ENCODE measurements at places on chromosomes 2 and 18.
A peak's percentile ranks its signal among the peaks of the same experiment; 100 is the strongest.

- DNase-seq, result no peak
These were observed 263.8 kb downstream of the PHLPP1 start for GRCh38 chr18:62979176-62979575.

DNA sequence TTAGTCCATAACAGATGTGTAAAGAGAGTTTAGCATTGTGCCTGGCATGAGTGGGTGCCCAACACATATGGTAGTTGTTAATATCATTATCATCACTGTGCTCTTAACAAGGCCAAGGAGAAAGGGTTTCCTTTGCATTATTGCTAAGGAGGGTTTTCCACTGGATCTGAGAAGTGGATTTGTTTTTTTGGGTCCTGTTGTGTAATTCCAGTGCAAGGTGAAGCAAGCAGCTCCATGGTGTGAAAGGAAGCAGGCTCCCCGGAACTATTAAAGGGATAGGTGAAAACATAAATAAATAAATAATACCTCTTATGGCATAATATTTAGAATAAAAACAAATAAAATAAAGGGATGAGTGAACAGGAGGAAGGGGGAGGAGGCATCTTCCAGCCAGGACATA, 65.3 kb downstream of the MTCL1 start:
- DNase-seq, result no peak

- DNase-seq, result peak; percentile 24
These were observed 199.4 kb downstream of the ZEB2 start for GRCh38 chr2:144320491-144320890.

- no peak for DNase-seq
These were observed 54.6 kb downstream of the TTC39C start for GRCh38 chr18:24068945-24069693.

DNA sequence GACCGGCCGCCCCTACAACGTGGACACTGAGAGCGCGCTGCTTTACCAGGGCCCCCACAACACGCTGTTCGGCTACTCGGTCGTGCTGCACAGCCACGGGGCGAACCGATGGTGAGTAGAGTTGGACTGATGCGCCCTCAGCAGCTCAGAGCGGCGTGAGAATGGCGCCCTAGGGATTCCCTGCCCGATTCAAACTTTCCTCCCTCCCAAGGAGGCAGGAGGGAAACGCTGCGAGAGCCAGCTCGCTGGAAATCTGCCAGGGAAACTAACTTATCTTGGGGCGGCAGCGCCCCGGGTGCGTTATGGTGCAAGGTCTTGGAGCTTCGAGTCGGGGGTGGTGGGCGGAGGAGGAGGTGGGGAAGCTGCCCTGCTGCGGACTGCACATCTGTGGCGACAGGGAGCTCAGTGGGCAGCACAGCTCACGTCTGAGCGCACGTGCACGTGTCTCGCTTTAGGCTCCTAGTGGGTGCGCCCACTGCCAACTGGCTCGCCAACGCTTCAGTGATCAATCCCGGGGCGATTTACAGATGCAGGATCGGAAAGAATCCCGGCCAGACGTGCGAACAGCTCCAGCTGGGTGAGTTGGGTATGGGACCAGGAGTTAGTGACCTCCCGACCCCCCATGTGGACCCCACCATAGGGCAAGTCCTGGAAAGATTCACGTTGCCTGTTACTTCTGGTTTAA, 697 bp downstream of the ITGA4 start:
- peak; percentile 21 for DNase-seq

- DNase-seq, result no peak
These were observed 152.9 kb downstream of the NCKAP5 start for GRCh38 chr2:133415210-133415876.

DNA sequence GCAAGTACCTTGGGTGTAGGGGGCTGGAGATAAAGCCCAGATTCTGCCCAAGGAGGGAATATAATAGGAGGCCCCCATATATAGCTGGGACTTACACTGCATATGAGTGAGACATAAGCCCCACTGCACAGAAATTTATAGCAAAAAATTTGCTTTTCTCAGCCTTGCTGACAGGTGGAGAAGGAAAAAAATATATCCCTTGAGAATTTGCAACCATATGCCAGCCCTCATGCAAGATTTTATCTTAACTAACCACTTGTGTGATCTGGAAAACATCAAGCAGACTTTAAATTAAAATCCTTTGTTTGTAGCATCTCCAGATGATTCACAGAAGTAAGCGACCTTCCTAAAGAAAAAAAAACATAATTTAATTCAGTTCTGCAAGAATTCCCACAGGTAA, 288.2 kb downstream of the BCL2 start:
- DNase-seq, result no peak

GRCh38 chr2:143139835-143140393, 10.7 kb downstream of the ARHGAP15 start:
- DNase-seq, result no peak

- DNase-seq, result no peak
These were observed 41.9 kb upstream of the RAPGEF4 start for GRCh38 chr2:172693529-172694455.

- no peak for DNase-seq
These were observed 77.2 kb upstream of the NDUFV2 start for GRCh38 chr18:9025091-9025838.

DNA sequence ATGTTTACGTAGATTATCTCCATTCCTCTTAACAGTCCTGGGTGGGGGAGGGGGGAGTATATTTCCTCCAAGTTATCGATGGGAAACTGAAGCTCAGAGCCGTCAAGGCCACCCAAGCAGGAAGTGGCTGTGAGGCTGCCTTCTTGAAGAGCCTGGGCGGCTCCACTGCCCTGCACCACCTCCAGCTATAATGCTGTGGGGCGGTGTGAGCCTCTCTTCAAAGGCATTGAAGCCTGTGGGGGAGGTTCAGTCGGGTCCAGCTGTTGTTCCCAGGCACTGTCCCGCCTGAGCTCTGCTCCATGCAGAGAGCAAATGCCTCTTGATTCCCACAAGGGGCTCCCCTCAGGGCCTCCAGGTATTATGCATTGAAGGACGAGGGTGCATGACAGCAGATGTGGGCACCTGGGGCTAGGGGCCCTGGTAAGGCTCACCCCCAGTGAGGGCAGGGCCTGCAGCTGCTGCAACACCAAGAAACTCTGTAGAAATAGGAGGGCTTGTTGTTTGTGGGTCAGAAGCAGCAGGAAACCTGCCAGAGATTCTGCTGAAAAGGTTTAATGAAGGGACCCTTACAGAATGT, 29.5 kb upstream of the LAPTM4A start:
- no peak for DNase-seq

- DNase-seq, result no peak
These were observed 1.9 kb upstream of the SH3BP4 start for GRCh38 chr2:234949762-234950434.

- DNase-seq, result no peak
These were observed 103.1 kb downstream of the DTNB start for GRCh38 chr2:25570161-25570845.

DNA sequence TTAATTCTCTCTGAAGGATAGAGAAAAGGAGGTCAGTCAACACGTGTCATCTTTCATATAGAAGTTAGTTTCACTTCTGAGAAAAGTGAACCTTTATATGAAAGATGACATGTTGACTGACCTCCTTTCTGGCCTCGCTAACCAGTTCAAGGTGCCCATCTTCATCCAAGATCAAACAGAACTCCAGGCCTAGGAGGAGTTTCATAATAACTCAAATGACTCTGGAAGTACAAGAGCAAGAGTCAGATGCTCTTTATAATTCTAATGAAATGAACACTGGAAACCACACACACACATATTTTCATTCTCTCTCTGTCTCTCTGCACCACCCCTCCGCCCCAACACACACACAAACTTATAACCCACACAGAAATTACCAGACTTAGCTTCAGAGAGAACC, 16.3 kb downstream of the ANKRD44 start:
- DNase-seq, result no peak

DNA sequence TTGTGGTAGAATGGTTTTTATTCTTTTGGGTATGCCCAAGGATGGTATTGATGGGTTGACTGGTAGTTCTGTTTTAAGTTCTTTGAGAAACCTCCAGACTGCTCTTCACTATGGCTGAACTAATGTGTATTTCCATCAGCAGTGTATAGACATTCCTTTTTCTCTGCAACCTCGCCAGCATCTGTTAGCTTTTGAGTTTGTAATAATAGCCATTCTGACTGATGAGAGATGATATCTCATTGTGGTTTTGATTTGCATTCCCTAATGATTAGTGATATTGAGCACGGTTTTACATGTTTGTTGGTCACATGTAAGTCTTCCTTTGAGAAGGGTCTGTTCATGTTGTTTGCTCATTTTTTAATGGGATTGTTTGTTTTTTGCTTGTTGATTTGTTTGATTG, 1348.7 kb upstream of the NXPH2 start:
- DNase-seq, result no peak

GRCh38 chr2:112995346-112995920, 9.8 kb upstream of the IL36A start:
- no peak for DNase-seq

GRCh38 chr18:5294457-5295230, 882 bp downstream of the ZBTB14 start:
- peak; percentile 42 for DNase-seq

- no peak for DNase-seq
These were observed 202.9 kb downstream of the FBXO15 start for GRCh38 chr18:73944715-73945114.

DNA sequence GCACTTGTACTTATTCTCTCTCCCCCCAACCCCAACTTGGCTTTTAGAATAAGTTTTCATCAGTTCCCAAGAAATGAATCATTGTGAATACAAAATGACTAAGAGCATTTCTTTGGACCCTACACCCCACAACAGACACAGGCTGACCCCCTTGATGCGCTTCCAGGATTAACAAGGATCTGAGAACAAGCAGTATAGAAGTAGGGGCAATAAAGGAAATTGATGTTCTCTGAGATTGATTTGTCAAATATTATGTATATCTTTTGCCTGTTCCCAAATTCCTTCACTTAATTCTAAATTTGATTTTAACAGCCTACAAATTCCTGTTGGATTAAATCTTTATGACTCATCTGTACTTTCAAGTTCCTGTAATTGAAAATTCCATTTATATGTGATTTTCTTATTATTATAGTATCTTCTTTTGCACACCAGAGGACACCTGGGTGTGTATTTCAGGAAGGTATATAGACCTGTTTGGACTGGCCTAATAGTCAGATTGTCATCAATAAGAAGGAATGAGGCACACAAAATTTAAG, 10.2 kb upstream of the PTPN4 start:
- DNase-seq, result no peak

- no peak for DNase-seq
These were observed 127.1 kb downstream of the SETBP1 start for GRCh38 chr18:44807766-44808165.

GRCh38 chr2:70717431-70718038, 50.5 kb downstream of the ADD2 start:
- DNase-seq, result no peak

DNA sequence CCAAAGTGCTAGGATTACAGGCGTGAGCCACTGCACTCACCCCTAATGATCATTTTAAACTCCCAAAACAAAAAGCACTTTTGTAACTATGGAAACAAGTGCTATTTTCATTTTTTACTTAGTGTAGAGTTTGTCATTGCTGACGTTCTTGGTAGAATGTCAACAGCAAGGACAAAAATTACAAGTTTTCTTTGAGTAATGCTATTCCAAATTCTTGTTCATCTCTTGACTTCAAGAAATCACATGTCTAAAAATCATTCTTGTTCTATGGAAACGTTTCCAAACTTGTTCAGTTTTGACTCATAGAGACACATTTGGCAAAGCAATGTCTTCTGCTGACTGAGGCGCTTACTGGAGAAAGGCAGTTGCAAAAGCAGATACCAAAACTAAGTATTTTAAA, 82.6 kb downstream of the MBP start:
- DNase-seq, result no peak

GRCh38 chr18:48279312-48279711, 129.9 kb downstream of the ZBTB7C start:
- DNase-seq, result no peak

GRCh38 chr2:237629739-237630138, 2.4 kb downstream of the LRRFIP1 start:
- DNase-seq, result no peak

- no peak for DNase-seq
These were observed 18.7 kb downstream of the POMC start for GRCh38 chr2:25149646-25150045.

DNA sequence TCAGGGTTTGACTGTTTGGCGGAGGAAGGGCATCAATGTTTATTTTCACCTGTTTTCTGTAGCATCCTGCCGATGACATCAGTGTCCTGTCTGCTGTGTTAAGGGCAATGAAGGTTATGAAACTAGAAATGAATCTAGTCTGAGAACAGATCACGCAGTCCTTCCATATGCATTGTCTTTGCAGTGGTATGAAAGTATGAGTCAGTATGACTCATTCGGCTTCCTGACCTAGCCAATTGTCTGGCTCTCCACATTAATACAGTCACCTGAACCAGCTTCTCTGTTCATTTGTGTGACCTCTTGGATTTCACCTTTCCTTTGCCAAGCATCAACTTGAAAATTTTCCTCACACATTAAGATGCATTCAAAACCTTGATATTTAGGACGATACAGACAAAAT, 353.8 kb downstream of the RND3 start:
- DNase-seq, result no peak

GRCh38 chr18:463403-463802, 37.1 kb downstream of the COLEC12 start:
- DNase-seq, result no peak

- no peak for DNase-seq
These were observed 55.2 kb upstream of the LDLRAD4 start for GRCh38 chr18:13163167-13163927.

DNA sequence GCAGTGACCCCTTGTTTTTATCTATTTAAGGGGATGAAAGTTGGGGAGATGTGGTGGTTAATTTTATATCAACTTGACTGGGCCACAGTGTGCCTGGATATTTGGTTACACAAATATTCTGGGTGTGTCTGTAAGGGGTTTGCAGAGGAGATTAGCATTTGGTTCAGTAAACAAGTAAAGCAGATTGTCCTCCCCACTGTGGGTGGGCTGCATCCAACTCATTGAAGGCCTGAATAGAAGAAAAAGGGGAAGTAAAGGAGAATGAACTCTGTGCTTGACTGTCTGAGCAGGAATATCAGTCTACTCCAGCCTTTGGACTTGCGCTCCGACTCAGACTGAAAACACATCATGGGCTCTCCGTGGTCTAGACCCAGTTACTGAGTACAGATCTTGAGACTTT, 80.9 kb downstream of the GCA start:
- no peak for DNase-seq

- no peak for DNase-seq
These were observed 142.3 kb upstream of the BOD1L2 start for GRCh38 chr18:57004366-57005121.

DNA sequence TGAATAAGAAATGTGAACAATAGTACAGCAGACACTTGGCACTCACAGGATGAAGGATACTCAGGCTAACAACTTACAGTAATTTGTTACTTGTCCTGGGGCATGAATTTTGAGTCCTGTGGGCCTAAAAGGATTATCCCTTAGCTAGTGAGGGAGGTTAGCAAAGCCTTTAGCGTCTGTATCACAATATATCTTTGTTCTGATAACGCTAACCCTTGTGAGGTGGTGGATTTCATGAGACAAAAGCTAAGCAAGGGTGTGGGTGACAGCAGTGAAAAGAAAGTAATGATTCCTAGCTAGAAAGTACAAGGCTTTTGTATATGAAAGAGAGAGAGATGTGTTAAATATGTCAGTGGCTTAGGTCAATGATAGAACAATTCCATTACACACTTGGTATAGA, 46.8 kb upstream of the TTC21B start:
- no peak for DNase-seq
